ENCODE measurements at places on chromosomes 6 and 20. TPM values are rescaled to one million over a fixed set of nuclear protein-coding genes. Genes with fewer than 3 reads are reported as not detected.

Gene OLIG3
- total RNA-seq, result not detected

Gene HTR1E
- not detected for total RNA-seq

Gene RPP40
- 9.6 TPM for total RNA-seq

- DNase-seq, result no peak
Measured at GRCh38 chr6:114042267-114043016, 71.5 kb upstream of the HDAC2 start.

GRCh38 chr6:107972413-107973096, 14.5 kb upstream of the SEC63 start:
- DNase-seq, result no peak

GRCh38 chr6:19502301-19502700, 334.9 kb upstream of the ID4 start:
- no peak for DNase-seq

DNA sequence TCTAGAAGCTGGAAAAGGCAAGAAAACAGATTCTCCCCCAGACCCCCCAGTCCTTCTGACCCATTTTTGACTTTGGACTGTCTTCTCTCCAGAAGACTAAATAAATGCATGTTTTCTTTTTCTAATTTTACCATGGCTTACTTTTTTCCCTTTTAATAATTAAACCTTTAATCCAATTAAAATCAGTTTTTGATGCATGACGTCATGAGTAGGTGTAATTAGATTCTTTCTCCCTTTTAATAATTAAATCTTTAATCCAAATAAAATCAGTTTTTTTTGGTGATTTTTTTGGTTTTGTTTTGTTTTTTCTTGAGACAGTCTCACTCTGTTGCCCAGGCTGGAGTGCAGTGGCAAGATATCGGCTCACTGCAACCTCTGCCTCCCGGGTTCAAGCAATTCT, 13.2 kb upstream of the NCOA5 start:
- no peak for DNase-seq
